ENCODE measurements at places on chromosomes 16 and 17.
A peak's percentile ranks its signal among the peaks of the same experiment; 100 is the strongest.

DNA sequence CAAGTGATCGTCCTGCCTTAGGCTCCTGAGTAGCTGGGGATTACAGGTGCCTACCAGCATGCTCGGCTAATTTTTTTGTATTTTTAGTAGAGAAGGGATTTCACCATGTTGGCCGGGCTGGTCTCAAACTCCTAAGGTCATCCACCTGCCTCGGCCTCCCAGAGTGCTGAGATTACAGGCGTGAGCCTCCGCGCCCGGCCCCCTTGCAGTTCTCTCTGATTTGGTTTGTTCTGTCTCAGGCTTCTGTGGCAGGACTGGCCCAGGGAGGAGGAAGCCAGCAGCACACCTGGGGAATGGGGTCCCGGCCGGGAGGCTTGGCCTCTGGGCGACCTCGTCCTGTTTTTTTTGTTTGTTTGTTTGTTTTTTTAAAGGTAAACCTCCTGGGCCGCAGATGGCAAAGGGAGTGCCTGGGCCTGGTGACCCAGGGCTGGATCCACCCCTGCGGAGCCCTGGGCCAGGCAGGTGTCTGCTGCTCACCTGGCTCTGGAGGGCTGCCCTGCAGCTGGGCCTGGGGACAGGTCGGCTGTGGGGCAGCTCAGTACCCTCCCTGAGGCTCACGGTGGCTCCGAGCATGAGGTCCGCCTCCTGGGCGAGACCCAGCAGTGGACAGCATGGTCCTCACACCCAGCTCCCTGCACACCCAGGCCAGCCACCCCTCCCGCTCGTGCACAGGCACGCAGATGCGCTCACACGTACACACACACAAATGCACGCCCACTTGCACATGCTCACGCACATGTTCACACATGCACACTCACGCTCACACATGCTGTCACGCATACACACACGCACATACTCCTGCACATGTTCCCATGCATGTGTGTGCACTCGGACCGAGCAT is 3.3 kb upstream of the NUDT16L1 start:
- no peak for DNase-seq

DNA sequence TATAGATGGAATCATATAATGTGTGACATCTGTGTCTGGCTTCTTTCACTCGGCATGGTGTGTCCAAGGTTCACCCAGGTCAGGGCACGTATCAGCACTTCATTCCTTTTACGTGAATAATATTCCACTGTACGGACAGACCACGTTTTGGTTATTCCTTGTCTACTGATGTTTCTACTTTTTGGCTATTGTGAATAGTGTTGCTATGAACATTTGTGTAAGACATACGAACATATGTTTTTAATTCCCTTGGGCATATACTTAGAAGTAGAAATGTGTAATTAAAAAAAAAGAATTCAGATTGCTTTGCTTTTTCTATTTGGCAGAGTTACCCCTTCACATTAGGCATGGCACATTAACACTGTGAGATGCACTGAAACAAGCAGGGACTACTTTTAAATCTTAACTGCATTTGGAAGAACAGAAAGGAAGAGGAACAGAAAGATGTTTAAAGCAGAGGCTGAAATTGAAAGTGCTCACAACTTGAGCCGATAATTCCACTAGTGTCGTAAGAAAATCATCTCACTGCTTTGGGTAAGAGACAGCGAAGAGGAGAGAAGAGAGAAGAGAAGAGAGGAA is 105.3 kb downstream of the VPS53 start:
- DNase-seq = no peak

DNA sequence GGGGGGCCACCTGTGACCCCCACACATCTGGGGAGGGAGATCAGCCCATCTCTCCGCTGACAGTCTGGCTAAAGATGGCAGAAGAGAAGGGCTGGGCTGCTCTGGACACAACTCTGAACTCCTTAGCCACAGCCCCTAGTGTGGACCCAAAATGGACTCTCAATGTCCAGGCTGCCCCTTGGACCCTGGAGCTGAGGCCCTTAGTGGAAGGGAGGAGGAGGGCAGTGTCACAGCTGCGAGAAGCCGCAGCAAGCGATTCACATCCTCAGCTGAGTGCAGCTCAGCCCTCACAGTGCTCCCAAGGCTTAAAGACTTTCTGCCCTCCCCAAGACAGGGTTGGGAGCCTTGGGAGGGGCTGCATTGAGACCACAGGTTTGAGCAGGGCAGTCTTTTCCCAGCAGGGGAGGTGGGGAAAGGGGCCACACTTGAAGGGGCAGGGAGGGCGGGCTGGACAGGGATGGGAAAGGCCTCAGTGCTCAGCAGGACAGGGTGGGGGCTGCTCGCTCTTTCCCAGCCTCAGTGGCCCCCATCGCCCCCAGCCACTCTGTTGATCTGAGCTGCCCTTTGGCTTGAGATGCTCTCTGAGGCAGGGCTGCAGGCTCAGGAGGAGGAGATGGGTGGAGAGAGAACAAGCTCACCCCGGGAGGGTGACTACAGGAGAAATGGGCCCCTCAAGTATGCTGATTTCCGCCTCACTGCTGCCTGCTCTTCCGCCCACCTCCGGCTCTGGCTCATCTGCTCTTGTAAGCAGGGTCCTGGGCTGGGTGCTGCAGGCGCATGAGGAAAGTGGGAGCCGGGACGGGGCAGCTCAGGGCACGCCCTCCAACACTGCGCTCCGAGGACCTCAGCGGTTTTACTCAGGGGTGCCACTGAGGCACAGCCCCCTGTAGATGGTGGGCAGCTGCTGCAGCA is 50.9 kb upstream of the MTSS2 start:
- DNase-seq = no peak

DNA sequence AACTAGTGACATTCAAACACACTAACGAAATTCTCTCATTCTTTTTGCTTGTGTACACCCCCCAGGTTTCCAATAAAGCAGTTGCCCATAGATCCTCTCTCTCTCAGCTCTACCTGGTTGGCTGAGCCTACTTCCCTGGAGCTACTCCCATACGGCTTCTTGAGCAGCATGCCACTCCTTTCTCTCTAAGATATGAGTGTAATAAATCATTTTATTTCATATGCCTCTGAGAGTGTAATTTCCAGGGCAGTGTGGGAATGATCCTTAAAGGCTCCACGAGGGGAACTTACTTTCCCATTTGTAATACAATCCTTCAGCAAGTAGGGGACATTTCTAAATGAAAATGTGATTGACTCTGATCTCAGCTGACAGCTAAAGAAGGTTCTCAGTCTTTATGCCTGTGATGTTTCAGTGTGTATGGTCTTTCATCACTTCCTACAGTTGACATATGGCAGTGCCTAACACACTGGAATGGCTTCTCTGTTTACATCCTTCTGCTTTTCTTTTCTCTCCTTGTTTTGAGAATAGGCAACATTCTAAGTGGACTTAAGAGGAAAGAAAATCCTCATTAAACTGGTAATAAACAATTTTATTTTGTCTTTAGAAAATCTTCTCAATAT is 1194.3 kb upstream of the CDH8 start:
- DNase-seq = no peak

GRCh38 chr17:27158382-27158781 is 135.5 kb upstream of the WSB1 start:
- DNase-seq = no peak

GRCh38 chr17:79029327-79030009 is 5.5 kb downstream of the C1QTNF1 start:
- no peak for DNase-seq

DNA sequence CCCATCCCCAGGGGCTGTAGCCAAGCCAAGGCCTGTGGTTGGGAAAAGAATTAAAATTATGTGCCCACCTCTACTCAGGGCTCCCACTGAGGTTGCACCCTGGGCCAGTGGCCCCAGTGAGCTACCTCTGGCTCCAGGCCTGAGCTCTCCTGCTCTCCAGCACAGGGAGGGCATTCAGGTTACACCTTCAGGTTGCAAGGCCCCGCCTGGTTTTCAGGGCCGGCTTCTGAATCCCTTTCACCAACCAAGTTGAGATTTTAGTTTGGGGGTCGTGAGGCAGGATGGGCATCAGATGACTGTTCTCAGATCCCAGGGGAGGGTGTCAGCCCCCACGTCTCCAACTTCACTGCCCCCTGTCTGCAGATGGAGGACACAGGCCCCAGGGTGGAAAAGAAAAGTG is 8.0 kb upstream of the KATNB1 start:
- DNase-seq = no peak

DNA sequence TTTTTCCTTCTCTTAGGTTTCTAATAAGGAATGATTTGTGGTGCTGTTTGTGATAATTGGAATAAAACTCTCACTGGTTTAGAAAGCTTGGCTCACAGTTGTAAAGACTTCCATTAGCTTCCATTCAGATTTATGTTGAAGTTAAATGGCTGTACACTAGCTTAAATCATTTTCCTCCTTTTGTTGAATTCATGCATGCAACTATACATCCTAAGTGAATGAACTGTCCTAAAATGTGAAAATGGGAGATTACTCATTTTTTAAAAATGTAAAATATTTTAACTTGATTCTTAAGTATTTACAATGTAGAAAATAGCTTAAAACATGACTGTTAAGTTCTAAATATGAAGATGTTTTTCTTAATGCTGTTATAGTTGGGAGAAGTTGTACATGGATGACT is 15.2 kb downstream of the PRKCA start:
- DNase-seq = no peak

DNA sequence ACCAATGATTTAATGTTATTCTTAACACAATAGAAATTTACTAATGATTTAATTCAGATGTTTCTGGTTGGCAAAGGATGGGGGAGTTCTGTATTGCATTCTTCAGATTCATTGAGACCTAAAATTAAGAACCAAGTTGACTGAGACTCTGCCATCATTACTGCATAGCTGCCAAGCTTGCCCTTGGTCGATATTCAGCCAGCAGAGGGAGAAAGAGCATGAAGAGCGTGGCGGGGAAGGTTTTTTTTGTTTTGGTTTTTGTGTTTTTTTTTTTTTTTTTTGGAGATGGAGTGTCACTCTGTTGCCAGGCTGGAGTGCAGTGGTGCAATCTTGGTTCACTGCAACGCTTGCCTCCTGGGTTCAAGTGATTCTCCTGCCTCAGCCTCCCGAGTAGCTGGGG is 659.4 kb upstream of the EEF2KMT start:
- no peak for DNase-seq

DNA sequence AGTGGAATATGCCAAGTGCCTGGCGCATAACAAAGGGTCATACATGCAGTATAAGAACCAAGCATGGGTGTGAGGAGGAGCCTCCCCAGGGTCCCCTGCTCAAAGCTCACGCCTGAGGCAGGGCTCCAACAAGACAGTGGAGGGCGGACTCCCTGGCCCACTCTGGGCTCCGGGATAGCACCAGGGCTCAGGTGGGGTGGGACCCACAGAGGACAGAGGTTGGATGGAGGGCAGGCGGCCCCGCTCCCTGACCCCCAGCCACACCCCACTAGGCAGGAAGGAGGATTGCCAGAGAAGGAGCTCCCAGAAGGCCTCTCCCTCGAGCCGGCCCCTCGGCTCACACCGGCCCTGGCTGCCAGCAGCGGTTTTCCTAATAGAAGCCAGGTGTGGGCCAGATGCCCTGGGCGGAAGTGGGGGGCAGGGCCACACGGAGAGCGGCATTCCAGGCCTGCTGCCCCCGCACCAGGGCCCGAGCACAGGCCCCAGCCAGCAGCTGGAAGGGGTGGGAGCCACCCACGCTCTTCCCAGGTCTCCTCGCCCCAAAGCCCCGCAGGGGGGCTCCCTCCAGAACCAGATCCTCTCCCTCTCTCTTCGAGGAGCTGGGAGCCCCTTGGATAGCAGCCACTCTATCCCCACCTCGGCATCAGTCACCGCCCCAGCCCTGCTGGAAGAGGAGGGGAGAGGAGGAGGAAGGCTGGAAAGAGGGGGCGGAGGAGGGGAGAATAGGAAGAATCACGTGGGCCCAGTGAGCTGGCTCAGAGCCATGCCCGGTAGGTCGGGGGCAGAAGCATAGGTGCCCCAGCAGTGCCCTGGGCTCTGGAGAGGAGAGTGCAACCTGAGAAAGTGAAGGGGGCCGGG is 21.0 kb downstream of the VASN start:
- DNase-seq = peak; percentile 27

DNA sequence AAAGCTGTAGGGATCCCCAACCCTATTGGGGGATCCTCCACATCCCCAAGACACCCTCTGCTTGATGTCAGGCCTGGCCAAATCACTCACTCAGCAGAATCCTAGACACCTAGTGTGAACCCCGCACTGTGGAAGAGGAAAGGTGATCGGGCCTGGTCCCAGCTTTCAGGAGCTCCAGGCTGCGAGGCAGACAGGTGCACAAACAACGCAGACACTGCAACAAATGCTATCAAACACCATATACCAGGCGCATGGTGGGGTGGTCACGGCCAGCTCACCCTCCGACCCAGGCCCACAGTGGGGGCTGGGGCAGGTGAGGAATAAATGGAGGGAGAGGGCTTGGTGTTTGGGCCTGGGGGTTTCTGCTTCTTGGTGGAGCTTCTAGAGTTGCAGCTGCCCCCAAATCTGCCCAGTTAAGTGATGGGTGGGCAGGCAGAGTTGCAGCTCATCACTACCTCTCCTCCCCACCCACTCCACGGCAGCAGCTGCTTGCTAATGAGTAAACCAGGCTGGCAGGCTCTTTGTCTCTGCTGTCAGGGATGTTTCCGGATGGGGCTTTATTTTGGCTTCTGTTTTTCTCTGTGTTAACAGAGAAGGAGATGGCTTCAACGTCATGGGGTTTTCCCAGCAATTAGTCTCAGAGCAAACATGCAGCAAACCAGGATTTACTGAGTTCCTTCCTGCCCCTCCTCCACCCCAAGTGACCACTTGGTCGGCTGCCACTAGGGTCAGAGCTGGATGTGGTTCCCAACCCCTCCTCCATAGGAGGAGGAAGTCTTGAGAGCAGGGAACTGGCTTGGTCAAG is 46.6 kb downstream of the PECAM1 start:
- peak; percentile 80 for DNase-seq

- no peak for DNase-seq
Observed at GRCh38 chr16:85590506-85590832, 22.7 kb upstream of the GSE1 start.

DNA sequence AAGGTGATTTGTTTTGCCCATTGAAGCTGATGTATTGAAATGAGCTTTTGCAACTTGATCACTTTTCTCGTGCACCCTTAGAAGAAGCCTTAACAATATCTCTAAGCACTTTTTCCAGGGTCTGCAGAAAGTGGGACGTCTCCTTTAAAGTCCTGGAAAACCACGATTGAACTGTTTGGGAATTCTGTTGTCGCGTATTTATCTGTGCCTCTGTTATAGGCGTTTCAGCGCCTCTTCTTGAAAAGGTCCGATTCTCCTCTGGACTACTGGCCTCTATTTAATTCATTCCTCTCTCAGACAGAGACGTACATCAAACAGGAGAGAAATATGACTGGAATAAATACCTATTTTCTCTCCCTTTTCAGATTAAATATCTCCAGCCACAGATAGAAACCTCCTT is 262.4 kb upstream of the PSMD7 start:
- DNase-seq = no peak

DNA sequence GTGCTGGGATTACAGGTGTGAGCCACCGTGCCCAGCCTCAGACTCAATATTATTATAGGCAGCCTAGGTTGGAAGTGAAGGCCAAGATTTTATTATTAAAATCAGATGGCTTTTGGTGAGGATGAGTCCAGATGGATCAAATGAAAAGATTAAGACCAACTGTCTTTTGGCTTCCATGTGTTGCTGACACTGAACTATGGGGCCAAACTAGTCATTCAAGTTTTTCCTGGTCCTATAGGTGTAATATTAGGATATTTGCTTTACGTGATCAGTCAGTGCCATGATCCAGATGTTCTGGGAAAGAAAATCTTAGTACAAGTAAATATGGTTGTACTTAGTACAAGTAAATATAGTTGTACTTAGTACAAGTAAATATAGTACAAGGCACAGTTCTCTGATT is 140.6 kb downstream of the MAP2K6 start:
- DNase-seq = no peak

Data from left ventricle myocardium inferior (tissue), 1 donor.